ENCODE measurements at places on chromosomes 7 and 10.

DNA sequence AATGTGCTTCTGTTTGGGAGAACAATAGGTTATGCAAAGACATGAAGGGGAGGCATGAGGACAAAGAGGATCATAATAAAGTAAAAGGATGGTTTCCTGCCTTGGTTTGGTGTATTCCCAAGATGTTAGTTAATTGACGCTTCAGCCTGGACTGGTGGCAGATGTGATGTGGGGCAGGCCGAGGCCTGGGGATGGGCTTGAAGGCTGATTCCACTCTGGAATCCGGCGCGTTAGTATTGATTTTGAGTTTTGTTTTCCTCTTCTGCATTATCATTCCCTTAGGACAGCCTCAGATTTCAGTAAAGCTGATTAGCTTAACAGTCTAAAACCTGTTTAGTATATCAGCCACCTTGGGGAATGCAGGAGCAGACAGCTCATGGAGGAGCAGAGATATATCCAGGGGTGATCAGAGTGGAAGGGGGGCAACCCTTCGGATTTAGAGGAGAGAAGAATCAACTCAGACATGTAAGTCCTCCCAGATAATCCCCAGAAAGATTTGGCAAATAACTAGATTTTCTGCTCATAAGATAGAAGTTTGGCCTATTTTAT is 159.8 kb upstream of the MTPN start:
- DNase-seq: no peak

DNA sequence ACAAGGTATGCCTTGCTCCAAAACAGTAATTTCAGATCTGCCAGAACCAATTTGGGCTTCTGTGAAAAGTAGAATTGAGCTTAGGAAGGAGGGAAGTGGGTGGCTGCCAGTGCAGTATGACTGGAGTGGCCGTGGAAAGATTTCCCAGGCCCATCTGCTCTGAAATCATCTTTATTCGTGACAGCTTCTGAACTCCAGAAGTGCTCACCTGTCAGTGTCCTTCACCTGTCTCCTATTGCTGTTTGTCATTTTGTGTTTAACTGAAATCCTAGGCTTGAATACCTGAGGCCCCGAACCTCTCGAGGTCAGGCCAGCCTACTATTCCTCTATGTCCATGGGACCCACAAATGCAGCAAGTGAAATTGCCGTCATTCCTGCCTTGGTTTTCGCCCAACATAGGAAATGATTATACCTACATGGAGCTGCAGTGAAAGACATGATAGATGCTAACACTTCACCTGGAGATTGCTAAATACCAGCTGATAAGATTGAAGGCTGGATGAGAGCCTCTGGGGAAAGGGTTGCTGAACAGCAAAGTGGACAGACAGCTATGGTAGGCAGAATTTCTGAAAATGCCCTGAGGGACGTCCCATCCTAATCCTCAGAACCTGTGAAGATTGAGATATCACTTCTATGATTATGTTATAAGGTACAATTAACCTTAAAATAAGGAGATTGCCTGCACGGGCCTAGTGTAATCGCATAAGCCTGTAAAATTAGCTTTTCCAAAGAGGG is 82.1 kb downstream of the C1GALT1 start:
- no peak for DNase-seq

GRCh38 chr7:64869121-64869725 is 33.9 kb upstream of the ZNF273 start:
- no peak for DNase-seq

- DNase-seq: no peak
Observed at GRCh38 chr10:113384181-113384580, 168.7 kb upstream of the HABP2 start.

- DNase-seq: no peak
Observed at GRCh38 chr10:101292194-101293006, 61.6 kb upstream of the BTRC start.

DNA sequence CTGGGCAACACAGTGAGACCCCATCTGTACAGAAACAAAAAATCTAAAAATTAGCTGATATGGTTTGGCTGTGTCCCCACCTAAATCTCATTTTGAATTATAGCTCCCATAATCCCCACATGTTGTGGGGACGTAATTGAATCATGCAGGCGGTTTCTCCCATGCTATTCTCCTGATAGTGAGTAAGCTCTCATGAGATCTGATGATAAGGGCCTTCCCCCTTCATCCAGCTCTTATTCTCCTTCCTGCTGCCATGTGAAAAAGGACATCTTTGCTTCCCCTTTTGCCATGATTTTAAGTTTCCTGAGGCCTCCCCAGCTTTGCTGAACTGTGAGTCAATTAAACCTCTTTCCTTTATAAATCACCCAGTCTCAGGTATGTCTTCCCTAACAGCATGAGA is 136.5 kb downstream of the SFMBT2 start:
- no peak for DNase-seq

DNA sequence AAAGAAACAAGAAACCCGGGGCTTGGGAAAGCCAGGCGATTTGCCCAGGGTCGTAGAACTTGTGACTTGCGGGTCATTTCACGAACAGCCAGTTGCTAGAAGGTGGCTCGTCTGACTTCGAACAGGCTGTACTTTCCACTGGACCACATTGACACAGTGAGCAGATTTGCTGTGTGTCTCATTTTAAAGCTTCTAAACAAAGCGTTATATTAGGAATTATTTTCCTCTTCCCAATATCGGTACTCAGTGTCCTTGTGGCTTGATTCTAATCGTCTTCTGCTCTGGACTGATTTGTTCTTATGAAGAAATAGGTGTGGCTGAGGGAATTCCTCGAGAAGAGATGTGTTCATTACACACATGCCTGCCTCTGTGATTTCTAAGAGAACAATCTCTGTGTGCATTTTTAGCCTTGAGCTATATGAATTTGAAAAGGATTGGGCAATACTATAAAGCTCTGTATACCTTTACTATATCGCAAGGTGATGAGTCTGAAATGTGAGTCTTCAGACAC is 150.0 kb upstream of the PRR15 start:
- no peak for DNase-seq

DNA sequence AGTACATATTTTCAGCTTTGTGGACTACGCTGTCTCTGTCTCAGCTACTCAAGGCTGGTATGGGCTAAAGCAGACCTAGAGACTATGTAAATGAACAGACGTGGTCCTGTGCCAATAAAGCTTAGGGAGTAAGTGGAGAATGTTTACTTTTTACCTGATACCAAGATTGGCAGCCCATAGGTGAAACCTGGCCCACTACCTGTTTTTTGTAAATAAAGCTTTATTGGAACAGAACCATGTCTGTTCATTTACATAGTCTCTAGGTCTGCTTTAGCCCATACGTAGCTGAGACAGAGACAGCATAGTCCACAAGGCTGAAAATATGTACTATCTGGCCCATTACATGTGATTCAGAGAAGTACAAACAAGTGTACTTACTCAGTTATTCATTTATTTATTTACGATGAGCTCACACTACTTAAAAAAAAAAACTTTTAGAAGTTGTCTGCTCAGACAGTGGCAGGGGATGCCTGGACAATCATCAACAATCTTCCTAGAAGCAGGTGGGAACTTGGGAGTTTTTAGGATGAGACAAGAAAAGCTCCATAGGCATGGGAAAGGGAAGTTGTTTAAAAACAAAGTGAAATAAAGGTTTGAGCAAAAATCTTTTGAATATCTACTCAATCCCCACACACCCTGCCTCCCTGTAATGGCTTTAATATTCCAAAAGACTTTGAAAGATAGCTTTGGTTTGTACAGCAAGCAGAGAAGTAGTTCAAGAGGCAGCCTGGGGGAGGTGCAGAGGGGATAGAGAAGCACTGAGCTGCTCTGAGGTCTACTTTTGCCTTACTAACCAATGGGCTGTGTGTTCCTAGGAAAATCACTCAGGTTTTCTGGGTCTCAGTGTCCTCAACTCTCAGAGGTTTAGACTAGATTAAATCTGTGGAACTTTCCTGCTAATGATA is 114.4 kb upstream of the AFAP1L2 start:
- no peak for DNase-seq

- no peak for DNase-seq
Observed at GRCh38 chr7:42269161-42269560, 32.2 kb upstream of the GLI3 start.
